Activated T-helper 1 cell treated with Interleukin-2 at 50 U/mL for 16 hours (primary cell): ENCODE measurements at places on chromosomes 13 and 19.
A peak's percentile ranks its signal among the peaks of the same experiment; 100 is the strongest.

- no peak for DNase-seq
Observed at GRCh38 chr19:14102756-14103155, 12.2 kb upstream of the SAMD1 start.

DNA sequence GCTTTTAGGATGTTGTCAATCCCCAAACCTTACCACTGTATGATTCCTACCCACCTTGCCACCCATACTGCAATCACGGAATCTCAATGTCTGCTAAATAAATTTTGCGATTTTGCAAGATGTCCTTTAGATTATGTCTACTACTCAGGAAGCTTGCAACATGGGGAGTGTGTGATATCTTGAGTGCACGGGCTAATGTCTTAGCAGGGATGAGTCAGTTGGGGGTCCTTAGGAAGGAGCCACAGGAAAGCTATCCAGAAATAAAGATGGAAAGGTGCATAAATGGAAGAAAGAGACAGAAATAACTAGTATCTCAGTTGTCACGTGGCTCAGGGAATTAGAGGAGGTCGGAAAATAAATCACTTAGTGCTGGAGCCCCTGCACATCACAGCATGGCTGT, 77.1 kb downstream of the NALCN start:
- DNase-seq = no peak

DNA sequence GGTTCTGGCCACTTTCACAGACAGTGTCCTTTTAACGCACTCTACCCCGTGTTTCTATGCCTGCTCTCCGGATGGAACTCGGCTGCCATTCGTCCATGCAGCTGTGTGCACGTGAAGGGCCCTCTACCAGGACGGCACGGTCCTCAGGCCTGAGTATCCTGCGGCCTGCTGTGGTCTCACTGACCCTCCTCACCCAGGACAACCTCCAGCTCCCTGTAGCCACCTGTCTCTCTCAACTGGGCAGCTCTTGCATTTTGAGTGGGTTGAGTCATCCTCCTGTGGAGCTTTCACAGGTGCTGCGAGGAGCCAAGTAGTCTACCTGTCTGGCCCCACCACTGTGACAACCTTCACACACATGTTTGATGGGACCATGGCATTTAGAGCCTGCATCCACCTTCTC, 321.7 kb upstream of the TSHZ3 start:
- DNase-seq = no peak

DNA sequence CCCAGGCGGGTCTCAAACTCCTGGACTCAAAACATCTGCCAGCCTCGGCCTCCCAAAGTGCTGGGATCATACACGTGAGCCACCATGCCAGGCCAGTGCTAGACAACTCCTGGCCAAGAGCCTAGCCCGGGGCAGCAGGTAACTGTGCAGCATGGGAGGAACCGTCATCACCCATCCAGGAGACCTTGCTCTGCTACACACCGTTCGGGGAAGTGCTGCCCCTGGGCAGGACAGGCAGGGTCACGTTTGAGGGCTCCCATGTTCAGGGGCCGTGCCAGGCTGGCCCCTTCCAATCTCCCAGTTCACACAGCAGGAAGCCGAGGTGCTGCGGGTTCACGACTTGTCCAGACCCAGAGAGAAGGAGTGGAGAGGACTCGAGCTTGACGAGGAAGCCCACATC, 35.1 kb downstream of the NAXD start:
- no peak for DNase-seq

- DNase-seq = no peak
Observed at GRCh38 chr19:17775991-17776803, 18.7 kb upstream of the B3GNT3 start.

- DNase-seq = no peak
Observed at GRCh38 chr13:103931885-103932284, 865.7 kb upstream of the SLC10A2 start.

DNA sequence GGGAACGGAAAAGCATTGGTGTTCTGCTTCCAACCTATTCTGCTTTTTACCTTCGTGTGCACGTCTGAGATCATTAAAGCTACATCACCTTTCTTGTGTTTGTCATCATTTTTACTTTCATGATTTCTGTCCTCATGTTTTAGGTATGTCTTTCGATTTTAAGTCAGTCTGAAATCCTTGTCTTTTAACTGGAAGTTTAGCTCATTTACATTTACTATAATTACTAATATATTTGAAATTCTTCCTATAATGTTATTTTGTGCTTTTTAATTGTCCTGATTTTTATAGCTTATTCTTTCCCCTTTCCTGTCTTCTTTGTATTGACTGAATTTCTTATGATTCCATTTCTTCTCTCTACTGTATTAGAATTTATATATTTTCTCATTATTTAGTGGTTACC, 19.2 kb upstream of the ASPDH start:
- no peak for DNase-seq

DNA sequence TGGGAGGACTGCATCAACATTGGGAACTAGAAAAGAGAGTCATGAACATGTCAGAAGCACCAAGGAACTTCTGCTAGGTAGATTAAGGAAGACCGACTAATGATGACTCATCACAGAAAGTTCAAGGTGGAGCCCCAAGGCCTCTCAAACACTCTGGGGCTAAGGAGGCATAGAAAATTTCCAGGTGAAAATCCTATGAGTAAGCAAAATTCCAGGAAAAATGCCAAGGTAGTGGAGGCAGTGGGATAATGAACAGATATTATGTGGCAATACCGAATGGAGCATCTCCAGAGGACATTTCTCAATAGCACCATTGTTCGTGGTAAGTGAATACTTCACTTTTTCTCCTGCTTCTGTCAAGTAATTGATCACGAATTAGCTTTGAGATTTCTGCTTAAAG, 336.5 kb downstream of the MZT1 start:
- DNase-seq = no peak

DNA sequence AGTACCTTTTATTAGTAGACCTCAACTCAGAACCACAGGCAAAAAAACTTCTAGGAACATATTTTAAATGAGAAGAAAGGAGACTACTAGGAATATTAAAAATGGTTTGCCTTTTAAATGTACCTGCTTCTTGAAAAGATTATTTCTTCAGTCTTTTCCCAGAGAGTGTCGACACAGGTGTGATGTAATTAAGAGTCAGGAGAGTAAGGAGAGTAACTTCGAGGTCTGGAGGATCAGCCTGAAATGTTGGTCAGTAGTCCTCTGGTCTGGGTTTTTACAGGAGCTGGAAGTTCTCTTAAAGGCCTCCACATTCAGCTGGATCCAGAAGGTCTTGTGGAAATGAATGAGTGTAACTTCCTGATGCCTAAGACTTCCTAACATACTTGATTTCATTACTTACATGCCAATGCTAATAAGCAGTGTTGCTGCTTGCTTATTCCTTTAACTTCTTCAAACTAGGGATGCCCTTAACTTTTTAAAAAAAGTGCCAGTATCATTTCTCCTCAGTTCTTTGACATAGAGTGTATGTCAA, at the start of gene KCTD4:
Gene KCTD4, minus strand, starts transcription at position 345 of the 532 bp plus-strand sequence. CDS start 6,478 bp downstream, outside the sequence.
- DNase-seq = no peak

DNA sequence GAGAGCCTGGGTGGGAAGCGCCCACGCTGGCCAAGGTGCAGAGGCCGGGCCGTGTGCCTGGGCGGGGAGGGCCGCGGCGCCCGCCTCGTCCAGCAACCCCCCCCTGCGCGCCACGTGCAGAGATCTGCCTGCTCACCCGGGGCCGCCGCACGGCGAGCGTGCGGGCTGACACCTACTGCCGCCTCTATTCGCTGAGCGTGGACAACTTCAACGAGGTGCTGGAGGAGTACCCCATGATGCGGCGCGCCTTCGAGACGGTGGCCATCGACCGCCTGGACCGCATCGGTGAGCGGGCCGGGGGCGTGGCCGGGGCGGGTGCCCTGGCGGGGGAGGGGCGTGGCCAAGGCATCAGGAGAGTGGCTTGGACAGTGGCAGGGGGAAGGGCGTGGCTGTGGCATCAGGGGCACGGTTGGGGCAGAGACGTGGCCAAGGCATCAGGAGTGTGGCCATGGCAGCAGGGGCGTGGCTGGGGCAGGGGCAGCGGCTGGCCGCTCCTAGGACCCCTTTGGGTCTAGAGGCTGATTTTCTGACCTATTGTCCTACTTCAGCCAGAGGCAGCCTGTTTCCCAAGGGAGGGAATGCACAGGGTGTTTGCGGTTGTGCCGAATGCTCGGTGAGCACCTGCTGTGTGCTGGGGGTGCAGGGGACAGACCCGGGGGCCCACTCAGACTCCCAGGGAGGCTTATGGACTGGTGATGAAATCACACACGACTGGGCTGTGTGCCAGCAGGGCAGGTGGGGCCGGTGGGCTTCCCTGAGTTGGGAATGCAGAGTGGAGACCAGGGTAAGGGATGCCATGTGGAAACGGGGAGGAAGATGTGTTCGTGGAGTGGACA, 19.4 kb downstream of the POLRMT start:
- DNase-seq = no peak

DNA sequence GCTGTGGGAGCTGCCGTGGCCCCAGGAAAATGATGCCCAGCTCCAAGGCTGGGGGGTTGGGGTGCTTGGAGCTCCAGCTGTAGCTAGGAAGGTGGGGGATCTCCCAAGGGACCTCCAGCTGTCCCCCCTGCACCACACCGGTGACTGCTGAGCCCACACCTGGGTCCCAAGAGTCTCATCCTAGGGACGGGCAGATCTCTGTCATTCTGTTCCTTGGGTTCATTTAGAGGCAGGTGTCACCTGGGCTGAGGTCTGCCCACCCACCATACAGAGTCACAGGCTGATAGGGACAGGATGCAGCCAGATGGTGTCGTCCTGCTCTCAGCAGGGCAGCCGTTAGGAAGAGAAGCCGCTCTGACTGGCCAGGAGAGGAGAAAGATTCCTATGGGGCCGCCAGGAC, 5.3 kb downstream of the F2RL3 start:
- no peak for DNase-seq

DNA sequence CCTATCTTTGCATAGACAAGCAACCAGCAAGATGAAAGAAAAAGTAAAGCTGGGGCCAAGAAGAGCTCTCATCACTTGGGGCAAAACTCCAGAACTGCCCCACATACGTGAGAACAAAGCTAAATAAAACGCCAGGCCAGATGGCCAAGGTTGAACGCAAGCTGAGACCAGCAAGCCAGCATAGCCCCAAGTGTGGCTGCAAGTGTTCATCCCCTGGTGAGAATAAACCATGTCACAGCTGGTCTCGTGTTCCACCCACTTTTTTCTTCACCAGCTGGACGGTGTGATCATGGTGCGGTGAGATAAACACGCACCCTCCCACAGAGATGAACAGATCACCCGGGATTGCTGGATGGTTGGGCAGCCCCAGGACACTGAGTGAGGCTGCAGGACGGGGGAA, 109.6 kb upstream of the CACNA1A start:
- no peak for DNase-seq

DNA sequence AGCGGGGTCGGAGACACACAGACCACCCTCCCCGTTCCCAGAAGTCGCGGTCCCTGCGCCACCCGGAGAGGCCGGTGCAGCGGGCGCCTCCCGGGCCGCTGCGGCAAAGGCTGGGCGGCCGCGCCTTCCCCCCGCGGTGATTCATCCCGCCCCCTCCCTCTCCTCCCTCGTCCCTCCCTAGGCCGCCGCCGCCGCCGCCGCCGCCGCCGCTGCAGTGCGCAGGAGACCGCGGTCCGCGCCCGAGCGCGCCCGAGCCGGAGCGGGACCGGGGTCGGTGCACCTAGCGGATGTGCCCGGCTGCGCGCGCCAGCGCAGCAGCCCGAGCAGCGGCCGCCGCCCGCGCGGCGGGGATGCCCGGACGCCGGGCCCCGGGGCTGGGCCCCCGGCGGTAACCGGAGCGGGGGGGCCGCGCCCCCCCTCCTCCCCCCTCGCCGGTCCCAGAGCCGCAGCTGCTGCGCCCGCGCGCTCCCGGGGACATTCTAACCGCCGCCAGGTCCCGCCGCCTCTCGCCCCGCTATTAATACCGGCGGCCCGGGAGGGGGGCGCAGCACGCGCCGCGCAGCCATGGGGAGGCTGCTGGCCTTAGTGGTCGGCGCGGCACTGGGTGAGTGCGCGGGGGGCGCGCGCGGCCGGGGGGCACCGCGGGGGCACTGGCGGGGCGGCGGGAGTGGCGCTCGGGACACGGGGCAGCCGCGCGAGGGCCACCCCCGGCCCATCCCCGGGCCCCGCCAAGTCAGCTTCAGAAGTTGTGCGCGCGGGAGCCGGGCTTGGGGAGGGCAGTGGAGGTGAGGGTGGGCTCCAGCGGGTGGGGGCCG, at the start of gene SCN1B:
Gene SCN1B, plus strand, starts transcription at position 214 of the 815 bp plus-strand sequence. Its CDS starts 351 bp downstream, at position 565.
- DNase-seq = peak; percentile 52

GRCh38 chr13:26678796-26679195, 81.8 kb downstream of the GPR12 start:
- DNase-seq = no peak

GRCh38 chr19:41691268-41691970, 3.3 kb upstream of the CEACAM7 start:
- no peak for DNase-seq

- DNase-seq = no peak
Observed at GRCh38 chr13:47472516-47472915, 528.6 kb downstream of the SUCLA2 start.

- DNase-seq = no peak
Observed at GRCh38 chr19:7292950-7293761, 1.1 kb downstream of the INSR start.

- DNase-seq = no peak
Observed at GRCh38 chr13:78689011-78689410, 30.1 kb upstream of the OBI1 start.

DNA sequence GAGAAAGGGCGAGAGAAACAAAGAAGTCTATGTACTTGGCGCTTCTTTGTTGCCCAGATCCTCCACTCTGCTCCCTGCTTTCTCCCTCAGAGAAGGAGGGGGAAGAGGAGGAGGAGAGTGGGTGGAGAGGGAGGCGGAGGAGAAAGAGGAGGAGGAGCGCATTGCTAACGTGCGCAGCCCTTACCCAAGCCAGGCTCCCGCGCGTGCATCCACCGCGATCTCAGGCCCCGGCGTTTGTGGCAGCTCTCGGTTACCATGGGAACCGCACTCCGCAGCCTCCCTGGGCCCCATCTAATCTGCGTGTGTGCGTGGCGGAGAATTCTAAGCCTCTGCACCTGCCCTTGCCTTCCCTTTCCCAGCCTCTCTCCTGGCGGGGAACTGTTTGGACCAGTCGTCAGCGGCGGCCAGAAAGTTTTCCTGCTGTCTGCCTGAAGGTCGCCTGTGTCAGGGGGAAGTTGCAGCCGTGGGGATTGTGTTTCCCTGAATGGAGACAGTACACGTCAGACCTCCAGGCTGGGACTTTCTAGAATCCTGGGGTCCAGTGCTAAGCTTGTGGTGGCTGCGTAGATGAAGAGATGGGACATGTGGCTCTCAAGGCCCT, at the start of gene ERICH6B:
Gene ERICH6B, minus strand, starts transcription at position 239 of the 601 bp plus-strand sequence. CDS start 18,734 bp downstream, outside the sequence.
- no peak for DNase-seq
